ENCODE measurements at places on chromosomes 3 and 15. TPM values are rescaled to one million over a fixed set of nuclear protein-coding genes. Genes with fewer than 3 reads are reported as not detected.

- no peaks in the 10 kb centered on the region for H3K36me3 ChIP-seq
- H3K4me1 ChIP-seq, result no peaks in the 10 kb centered on the region
- DNase-seq, result peak; percentile 75
- H3K27me3 ChIP-seq, result no peaks in the 10 kb centered on the region
- H3K4me3 ChIP-seq, result peak within 1 kb of the TSS; percentile 48
Measured at GRCh38 chr15:53978253-53978906, at the start of gene UNC13C. Gene UNC13C (plus strand): TSS chr15:53978441. CDS start chr15:54012904, 34,463 bp downstream.

GRCh38 chr3:4739289-4740236, 239.7 kb upstream of the BHLHE40 start:
- no peak for DNase-seq
- H3K4me3 ChIP-seq, result no peak overlapping the region
- no peak overlapping the region for H3K27ac ChIP-seq
- no peaks in the 10 kb centered on the region for H3K27me3 ChIP-seq
- H3K36me3 ChIP-seq, result no peaks in the 10 kb centered on the region
- peaks cover 8% of the 10 kb centered on the region for H3K4me1 ChIP-seq

DNA sequence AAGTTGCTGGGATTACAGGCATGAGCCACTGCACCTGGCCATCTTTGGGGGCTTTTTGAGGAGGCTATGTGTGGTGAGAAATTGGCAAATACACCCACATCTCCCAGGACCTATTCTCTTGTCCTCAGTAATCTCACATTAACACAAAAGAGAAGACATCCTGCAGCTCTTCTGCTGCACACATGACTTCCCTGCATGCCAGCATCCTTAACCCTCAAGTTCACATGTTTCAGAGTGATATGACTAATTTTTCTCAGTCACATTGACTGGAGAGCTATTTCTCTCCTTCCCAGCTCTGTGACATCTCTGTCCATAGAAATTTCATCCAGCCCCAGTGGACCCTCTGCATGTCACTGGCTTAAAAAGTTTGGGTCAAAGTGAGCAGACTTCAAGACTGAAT, 1.9 kb upstream of the SKIC8 start:
- peaks cover 12% of the 10 kb centered on the region for H3K4me1 ChIP-seq
- no peak for DNase-seq
- H3K27ac ChIP-seq, result no peak overlapping the region
- H3K36me3 ChIP-seq, result no peaks in the 10 kb centered on the region
- H3K4me3 ChIP-seq, result no peak overlapping the region
- no peaks in the 10 kb centered on the region for H3K27me3 ChIP-seq

DNA sequence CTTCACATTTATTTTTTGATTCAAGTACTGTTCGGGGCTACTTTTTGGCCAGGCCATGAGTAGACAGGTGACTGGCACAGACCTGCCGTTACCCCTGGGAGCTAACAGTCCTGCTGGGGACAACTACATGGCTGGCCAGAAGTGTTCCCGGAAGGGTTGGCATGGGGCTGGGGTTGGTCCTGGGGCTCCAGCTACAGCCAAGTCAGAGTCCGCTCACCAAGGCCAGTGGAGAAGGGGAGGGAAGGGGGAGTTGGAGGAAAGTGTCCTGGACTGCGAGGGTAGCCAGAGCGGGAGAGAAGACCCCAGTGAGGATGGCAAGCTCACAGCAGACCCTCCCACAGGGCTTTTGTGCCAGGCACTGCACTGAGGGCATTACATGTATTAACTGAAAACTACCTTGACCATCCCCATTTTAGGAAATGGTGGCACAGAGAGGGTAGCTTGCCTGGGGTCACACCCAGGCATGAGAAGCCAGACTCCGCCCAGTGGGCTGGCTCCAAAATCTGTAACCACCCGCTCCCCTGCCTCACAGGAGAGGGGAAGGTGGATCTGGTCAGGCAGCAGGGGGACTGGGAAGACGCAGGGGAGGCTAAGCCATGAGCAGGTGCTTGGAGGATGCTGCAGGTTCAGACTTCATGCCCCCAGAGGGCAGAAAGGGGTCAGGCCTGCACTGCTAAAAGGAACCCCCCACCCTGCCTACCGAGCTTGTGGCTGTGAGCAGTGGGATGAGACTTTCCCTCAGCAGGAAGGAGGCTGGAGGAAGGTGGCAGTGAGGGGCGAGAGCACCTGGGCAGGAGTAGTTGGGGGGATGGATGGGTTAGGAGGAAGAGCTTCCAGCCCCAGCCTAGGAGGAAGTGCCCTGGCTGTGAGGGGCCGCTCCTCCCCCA, 38.3 kb upstream of the ESYT3 start:
- H3K27ac ChIP-seq, result peak overlapping the region; percentile 25
- peaks cover 47% of the 10 kb centered on the region for H3K4me1 ChIP-seq
- no peaks in the 10 kb centered on the region for H3K27me3 ChIP-seq
- peak; percentile 50 for DNase-seq

The SPATA12 gene
- total RNA-seq, result not detected

The GOLGA6A gene
- not detected for total RNA-seq
